K562 (cell line): ENCODE measurements at places on chromosomes 1 and 21.
A peak's percentile ranks its signal among the peaks of the same experiment; 100 is the strongest.

- DNase-seq: no peak
Measured at GRCh38 chr1:198682850-198683249, 44.0 kb downstream of the PTPRC start.

GRCh38 chr1:104463126-104463697 is 713.5 kb downstream of the AMY1C start:
- DNase-seq: no peak

- DNase-seq: no peak
Measured at GRCh38 chr21:46334351-46335140, 10.6 kb downstream of the PCNT start.

- no peak for DNase-seq
Measured at GRCh38 chr1:234134878-234135277, 230.4 kb downstream of the SLC35F3 start.

GRCh38 chr1:24027838-24028468 is 47.8 kb upstream of the SRSF10 start:
- peak; percentile 32 for DNase-seq

GRCh38 chr1:27940297-27940696 is 5.5 kb downstream of the SMPDL3B start:
- DNase-seq: peak; percentile 81

GRCh38 chr1:114105421-114105979 is 48.2 kb downstream of the SYT6 start:
- DNase-seq: peak; percentile 35

DNA sequence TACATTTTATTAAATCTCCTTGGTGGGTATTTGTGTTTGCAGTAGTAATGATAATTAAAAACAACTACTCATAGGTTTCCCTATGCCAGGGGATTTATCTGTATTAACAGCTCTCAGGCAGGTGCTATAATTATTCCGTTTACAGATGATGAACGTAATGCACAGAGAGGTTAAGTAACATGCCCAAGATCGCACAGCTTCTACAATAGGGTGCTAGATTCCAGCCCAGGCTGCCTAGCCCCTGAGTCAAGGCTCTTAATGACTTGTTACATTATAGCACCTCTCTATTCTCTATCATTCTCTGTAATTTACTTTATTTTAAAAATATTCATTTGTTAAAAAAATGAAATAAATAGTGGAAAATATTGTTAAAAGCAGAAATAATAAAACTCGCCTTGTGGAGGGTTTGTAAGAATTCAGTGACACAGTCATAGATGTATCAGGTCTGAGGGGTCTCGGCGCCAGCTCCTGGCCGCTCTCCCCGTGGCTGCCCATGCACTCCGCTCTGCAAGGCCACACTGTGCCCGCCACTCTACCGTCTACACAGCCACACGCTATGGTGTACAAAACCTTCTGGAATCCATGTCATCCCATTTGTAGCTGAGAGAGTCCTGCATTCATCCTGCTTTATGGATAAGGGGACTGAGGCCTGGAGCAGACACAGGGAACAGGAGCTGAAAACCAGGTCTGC is 562.2 kb downstream of the MATN1 start:
- no peak for DNase-seq

- no peak for DNase-seq
Measured at GRCh38 chr1:182688436-182689205, 4.2 kb upstream of the RGS8 start.

- DNase-seq: no peak
Measured at GRCh38 chr1:169525391-169525790, 39.6 kb upstream of the SLC19A2 start.

DNA sequence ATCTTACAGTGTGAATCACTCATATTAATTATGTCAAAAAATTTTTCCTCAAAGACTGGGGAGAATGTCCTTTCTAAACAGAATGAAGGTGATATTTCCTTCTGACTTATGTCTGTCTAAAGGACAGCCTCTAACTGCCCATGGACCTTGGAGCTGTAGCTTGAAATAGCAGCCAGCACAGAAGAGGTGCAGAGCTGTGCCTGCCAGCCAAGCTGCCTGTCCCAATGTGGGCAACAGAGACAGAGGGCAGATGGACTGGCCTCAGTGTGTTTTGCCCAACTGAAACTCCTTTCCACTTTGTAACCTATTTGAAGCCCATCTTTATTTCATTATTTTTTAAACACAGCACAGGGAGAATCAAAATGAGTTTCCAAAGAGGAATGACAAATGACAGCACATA is 97.6 kb upstream of the DYNLT5 start:
- DNase-seq: no peak

GRCh38 chr21:44462086-44462833 is 7.0 kb downstream of the LRRC3 start:
- DNase-seq: no peak

GRCh38 chr1:213051881-213052202 is 801 bp downstream of the RPS6KC1 start:
- no peak for DNase-seq

- DNase-seq: no peak
Measured at GRCh38 chr1:58065520-58065919, 481.0 kb downstream of the OMA1 start.

GRCh38 chr1:85571828-85572227 is 8.7 kb upstream of the CCN1 start:
- DNase-seq: no peak

DNA sequence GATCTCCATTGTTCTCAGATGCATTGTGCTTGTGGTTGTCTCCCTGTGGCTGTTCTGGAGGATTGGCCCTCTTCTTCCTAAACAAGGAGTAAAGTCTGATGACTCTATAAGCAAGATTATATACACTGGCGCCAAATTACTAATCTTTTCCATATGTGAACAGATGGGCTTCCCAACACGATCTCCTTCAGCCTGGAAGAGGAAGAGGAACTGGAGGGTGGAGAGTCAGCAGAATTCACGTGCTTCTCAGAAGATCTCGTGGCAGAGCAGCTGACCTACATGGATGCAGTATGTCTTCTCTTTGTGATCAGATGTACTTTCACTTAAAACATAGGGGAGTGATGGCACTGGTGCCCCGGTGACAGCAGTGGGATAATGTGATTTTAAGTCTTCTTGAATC is 78.7 kb downstream of the RGL1 start:
- no peak for DNase-seq

GRCh38 chr1:46516200-46516950 is 26.7 kb downstream of the DMBX1 start:
- DNase-seq: no peak

DNA sequence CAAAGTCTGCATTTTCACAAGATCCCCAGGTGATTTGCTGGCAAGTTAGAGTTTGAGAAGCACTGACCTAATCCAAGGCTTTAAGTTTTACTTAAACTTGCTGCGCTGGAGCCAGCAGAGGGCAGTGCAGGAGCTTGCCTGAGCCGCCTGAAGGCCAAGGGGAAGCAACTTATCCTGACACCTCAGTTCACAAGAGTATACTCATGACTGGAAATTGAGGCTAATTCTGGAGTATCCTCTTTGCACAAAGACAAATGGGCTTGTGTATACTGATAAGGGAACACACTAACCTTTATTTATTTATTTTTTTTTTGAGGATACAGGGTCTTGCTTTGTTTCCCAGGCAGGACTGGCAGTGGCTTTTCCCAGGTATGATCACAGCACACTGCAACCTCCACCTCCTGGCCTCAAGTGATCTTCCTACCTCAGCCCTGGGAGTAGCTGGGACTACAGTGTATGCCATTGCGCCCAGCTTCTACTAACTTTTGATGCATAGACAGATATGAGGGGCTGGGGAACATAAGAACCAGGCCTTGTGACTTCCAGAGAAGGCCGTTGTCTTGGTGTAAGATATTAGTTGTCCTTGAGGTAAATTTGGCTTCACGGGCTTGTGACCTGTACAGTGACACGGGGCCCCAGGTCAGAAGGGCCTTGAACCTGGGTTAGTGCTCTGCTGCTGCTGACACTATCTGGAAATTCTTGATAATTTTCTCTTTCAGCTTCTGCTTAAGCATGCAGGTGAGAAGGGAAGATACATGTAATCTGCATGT is 29.0 kb upstream of the SLAMF1 start:
- peak; percentile 50 for DNase-seq

- no peak for DNase-seq
Measured at GRCh38 chr1:19046972-19047731, 90.7 kb upstream of the IFFO2 start.

GRCh38 chr1:166166698-166167571 is at the start of gene FAM78B:
Gene FAM78B, minus strand, starts transcription at chr1:166167001. Its CDS starts 753 bp downstream, at chr1:166166248.
- peak; percentile 97 for DNase-seq

DNA sequence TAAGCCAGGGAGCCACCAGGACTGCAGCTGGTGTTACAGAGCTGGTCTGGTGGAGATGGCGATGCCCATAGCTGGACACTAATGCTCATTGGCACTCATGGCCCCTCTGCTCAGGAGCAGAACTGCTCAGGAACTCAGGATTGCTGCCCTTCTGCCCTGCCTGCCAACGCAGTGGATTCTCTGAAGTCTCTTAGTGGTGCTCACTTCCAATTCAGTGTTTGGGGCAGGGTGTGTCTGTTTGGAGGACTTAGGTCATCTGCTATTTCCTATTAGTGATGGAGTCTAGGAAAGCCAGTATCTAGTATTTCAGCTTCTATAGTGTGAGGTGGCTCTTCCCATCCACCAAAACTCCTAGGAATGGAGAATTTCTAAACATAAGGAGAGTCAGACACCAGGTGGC is 29.1 kb downstream of the S100A10 start:
- no peak for DNase-seq
